ENCODE measurements at places on chromosomes 12 and 14. TPM values are rescaled to one million over a fixed set of nuclear protein-coding genes. Genes with fewer than 3 reads are reported as not detected.

DNAI7 gene
- not detected for total RNA-seq

CLEC9A gene
- not detected for total RNA-seq

MMP14 gene
- 86.8 TPM for total RNA-seq

RD3L gene
- total RNA-seq = not detected

ADIPOR2 gene
- 50.8 TPM for total RNA-seq

G2E3 gene
- 75.9 TPM for total RNA-seq

DYRK4 gene
- total RNA-seq = 10.5 TPM

TCL1B gene
- 9.6 TPM for total RNA-seq

OTOGL gene
- 0.31 TPM for total RNA-seq

CCDC197 gene
- total RNA-seq = not detected

RBP5 gene
- 1.9 TPM for total RNA-seq

NXPH4 gene
- total RNA-seq = 1.7 TPM

KCNH5 gene
- total RNA-seq = 0.50 TPM

WIF1 gene
- 7.8 TPM for total RNA-seq

REM2 gene
- total RNA-seq = 1.1 TPM

DGLUCY gene
- total RNA-seq = 31.8 TPM

VWF gene
- total RNA-seq = 0.60 TPM

PPM1A gene
- 51.2 TPM for total RNA-seq

TROAP gene
- 54.0 TPM for total RNA-seq

PRKD1 gene
- 6.8 TPM for total RNA-seq

MYO1H gene
- total RNA-seq = not detected

TAS2R19 gene
- total RNA-seq = 0.99 TPM

PELI2 gene
- 28.8 TPM for total RNA-seq

COCH gene
- 30.0 TPM for total RNA-seq

LRTM2 gene
- total RNA-seq = not detected

TTC9 gene
- 29.5 TPM for total RNA-seq

ZC3H14 gene
- 90.1 TPM for total RNA-seq

PLBD1 gene
- total RNA-seq = 12.3 TPM

ACSM4 gene
- not detected for total RNA-seq

MSI1 gene
- total RNA-seq = 51.9 TPM

SOX5 gene
- 2.6 TPM for total RNA-seq
